BJ (cell line): ENCODE measurements at places on chromosomes 4 and X. TPM values are rescaled to one million over a fixed set of nuclear protein-coding genes. Genes with fewer than 3 reads are reported as not detected.

- DNase-seq = no peak
These were observed 453.0 kb downstream of the CENPC start for GRCh38 chr4:67092351-67092750.

- no peak for DNase-seq
These were observed 27.6 kb downstream of the MORF4L2 start for GRCh38 chrX:103658681-103659433.

The TMEM31 gene
- 0.16 and 0.43 TPM in 2 replicates for polyA plus RNA-seq

- no peak for DNase-seq
These were observed at the start of gene PLAC1 for GRCh38 chrX:134658002-134658759. Gene PLAC1, minus strand, starts transcription at chrX:134658471. Its CDS starts 91,789 bp downstream, at chrX:134566682.

The GABRA4 gene
- not detected in 2 replicates for polyA plus RNA-seq

The TMEM150C gene
- 0.64 and 0.96 TPM in 2 replicates for polyA plus RNA-seq

DNA sequence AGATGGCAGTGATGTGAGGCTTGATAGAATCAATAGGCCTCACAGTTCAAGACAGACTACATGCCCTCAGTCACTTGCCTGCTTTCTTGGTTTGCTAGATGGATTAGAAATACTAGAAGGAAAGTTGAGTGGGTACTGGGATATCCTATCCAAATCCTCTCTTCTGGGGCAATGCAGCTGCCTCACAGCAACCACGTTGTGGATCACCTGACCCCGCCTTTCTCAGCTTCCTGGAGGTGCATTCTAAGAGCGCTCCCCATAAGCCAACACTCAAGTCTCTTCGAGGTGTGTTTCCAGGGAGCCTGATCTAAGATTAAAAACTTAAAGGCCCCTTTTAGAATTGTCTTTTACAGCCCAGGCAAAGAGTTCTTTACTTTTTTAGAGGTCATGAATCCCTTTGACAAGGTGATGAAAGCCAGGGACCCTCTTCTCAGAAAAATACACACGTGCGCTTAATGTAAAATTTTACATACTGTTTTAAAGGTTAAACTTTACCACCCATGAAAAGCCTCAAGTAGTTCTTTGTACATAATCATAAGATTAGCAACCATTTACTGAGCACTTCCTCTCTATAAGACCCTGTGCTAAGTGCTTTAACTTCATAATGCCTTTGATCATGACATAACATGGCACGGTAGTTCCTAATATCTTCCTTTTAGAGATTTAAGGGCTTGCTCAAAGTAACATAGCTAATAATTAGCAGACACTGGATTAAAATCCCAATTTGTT, 840 bp upstream of the RPL34 start:
- no peak for DNase-seq

DNA sequence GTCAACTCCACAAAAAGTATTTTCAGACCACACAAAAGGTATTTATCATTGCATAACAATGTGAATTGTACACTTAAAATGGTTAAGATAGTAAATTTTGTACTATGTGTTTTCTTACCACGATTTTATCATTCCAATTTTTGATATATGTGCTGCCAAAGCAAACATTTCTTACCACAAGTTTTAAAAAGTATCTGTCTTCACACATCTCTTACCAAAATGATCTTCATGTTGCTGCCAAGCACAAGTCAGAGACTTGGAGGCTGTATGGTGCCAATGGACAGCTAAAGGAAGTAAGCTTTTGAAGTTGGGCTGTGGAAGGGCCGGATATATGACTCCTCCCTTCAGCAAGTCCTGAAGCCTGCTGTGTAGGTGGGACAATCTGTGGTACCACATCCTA, 67.9 kb downstream of the TMLHE start:
- no peak for DNase-seq

GRCh38 chr4:177047070-177047850, 254.5 kb upstream of the VEGFC start:
- DNase-seq = no peak

GRCh38 chr4:36523182-36523581, 241.8 kb downstream of the DTHD1 start:
- no peak for DNase-seq

The CT45A10 gene
- polyA plus RNA-seq = not detected in 2 replicates

DNA sequence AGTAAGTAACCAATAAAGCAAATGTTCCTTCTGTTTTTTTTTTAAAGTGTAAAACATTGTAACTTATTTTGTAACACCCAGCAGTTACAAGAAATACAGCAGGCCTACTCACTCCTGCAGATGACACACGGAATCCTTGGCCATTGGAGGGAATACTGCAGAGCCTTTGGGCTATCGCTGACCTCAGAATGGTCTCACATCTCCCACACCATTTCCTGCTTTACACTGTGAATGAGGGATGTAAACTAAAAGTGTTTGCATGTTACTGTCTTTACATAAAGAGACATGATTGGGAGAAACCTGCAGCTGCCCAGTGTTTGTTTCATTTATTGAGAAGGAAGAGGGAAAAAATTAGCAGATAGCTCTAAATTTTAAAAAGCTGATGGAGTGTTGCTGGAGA, 64.1 kb downstream of the USP46 start:
- no peak for DNase-seq

The SUPT20HL1 gene
- not detected in 2 replicates for polyA plus RNA-seq

The SERTM2 gene
- polyA plus RNA-seq = not detected in 2 replicates

- DNase-seq = peak; percentile 65
These were observed 367.5 kb upstream of the CTSO start for GRCh38 chr4:156321203-156321602.

DNA sequence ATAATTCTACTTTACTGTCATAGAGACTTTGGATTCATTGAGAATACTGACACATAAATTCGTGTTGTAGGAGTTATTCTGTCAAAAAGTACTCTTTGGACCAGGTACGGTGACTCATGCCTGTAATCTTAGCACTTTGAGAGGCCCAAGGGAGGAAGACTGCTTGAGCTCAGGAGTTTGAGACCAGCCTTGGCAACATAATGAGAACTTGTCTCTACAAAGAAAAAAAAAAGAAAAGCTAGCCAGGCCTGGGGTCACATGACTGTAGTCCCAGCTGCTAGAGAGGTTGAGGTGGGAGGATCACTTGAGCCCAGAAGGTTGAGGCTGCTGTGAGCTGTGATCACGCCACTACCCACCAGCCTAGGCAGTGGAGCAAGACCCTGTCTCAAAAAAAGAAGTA, 54.9 kb downstream of the WDR19 start:
- DNase-seq = no peak

GRCh38 chr4:138158746-138159297, 83.3 kb downstream of the SLC7A11 start:
- peak; percentile 25 for DNase-seq

DNA sequence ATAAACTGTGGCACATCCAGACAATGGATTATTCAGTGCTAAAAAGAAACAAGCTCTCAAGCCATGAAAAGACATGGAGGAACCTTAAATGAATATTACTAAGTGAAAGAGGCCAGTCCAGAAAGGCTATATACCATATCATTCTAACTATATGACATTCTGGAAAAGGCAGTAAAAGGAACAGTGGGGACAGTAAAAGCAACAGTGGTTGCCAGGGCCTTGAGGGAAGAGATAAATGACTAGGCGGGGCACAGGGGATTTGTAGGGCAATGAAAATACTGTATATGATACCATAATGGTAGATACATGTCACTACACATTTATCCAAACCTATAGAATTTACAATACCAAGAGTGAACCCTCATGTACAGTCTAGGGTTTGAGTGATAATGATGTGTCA, 115.3 kb downstream of the ATP8A1 start:
- DNase-seq = no peak

GRCh38 chrX:103722505-103722904, 11.8 kb downstream of the TMEM31 start:
- no peak for DNase-seq

The SSX4B gene
- not detected in 2 replicates for polyA plus RNA-seq

GRCh38 chrX:34341258-34341657, 209.1 kb upstream of the FAM47A start:
- DNase-seq = no peak

DNA sequence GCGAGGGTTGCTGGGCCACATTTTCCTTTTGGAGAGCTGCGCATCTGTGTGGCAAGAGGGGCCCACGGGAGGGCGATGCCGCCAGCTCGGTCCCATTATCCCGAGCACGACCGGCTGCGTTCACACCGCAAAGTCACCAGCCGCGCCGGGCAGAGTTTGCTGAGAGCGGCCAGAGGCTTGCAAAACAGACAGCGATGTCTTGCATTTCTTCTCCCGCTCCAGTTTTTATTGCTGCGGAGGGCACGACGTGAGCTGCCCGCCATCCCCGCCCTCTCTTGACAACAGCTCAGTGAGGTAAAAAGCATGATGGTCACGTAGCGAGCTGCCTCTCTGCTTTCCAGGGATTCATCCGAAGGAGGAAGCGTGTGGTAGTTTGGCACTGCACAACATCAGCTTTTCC, 102.1 kb upstream of the TENM3 start:
- no peak for DNase-seq

- peak; percentile 0 for DNase-seq
These were observed 52.8 kb downstream of the ADGRG4 start for GRCh38 chrX:136353526-136354093.

GRCh38 chrX:128897621-128898020, 625.7 kb downstream of the SMARCA1 start:
- DNase-seq = no peak

The TACR3 gene
- polyA plus RNA-seq = not detected in 2 replicates

The PRRG3 gene
- polyA plus RNA-seq = not detected in 2 replicates

The CT83 gene
- polyA plus RNA-seq = not detected in 2 replicates

DNA sequence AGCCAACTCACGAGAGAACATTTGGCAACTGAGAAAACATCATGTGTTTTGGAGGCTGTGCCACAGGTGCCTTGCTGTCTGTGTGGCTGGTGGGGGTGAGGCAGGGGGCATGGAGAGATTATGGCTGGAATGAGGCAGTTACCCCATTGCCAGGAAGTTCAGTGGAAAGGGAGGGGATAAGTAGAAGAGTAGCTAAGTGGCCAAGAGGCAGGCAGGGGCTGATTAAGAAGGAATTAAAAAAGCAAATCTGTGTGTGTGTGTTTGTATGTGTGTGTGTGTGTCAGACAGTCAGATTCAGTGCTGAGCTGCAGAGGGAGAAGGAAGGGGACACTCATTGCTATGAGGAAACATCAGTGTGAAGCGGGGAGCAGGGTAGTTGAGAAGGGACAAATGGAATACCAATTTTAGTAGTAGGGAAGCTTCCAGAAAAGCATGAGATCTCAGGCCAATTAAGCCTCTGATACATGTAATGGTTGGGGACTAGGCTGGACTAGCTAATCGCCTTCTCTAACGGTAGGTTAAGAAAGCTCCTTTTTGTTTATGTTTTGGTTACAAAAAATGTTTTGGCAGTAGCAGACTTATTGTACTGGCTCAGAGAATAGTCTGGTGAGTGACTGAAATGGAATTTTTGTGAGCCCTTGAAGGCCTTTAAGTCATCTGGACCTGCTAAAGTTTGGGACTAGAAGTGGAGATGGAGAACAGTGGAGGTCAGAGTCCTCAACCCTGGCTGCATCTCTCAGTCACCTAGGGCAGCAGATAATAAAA, 18.5 kb downstream of the TMEM164 start:
- DNase-seq = no peak
